ENCODE measurements at places on chromosomes 3 and 15.

DNA sequence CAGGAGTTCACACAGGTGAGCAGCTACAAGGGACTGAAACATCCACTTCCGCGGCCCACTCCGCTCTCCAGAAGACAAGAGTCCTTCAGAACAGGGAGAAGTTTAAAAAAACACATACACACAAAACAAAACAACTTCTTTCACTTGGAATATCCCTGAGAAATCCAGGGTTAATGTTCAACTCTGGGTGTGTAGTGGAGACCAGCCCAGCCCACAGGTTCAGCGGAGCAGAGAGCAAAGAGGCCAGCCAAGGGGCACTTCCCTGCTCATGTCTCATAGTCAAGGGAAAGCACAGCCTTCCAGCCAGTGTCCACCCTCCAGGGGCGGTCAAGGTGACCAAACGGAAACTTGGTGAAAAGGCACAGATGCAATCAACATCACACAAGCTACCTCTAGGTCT lies 41.6 kb downstream of the WNT5A start:
- DNase-seq, result no peak

DNA sequence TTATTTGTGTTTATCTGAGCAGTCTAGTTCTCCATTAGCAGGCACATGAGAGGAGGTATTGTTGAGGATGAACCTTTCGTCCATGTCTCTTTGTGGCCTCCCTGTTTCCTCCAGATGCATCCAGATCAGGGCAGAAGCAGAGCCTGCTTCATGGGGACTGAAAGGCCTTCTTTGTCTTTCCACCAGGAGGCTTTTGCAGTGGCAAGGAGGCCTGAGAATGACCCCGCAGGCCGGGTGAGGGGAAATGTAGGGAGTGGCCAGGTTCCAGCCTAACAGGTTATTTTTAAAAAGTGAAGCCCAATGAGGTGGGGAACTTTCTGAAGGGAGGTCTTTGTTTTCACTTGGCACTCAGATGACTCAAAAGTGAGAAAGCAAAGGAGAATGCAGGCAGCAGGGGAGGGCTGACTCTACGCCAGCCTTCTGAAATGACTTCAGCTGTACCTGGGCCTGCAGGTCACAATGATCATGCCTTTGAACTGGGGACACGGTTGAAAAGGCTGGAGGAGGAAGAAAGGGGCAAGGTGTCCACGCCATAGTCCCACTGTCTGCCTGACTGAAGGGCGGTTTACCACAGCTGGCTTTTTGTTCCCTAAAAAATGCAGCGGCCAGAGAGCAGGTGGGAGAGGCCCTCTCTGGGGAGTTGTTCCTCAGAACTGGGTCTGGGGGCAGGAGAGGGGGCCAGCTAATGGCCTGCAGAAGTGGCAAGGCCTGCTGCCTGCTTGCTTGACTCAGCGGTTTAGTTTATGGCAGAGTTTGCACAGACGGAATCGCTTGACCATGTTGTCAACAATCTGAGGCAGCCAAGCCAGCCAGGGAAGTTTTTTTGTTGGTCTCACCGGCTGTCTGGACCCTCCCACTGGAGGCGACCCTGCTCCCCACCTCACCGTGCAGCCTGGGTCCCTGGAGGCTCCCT lies 28.7 kb downstream of the CMTM7 start:
- DNase-seq, result peak; percentile 93

- DNase-seq, result no peak
Measured at GRCh38 chr3:65406470-65406869, 632.2 kb downstream of the MAGI1 start.

DNA sequence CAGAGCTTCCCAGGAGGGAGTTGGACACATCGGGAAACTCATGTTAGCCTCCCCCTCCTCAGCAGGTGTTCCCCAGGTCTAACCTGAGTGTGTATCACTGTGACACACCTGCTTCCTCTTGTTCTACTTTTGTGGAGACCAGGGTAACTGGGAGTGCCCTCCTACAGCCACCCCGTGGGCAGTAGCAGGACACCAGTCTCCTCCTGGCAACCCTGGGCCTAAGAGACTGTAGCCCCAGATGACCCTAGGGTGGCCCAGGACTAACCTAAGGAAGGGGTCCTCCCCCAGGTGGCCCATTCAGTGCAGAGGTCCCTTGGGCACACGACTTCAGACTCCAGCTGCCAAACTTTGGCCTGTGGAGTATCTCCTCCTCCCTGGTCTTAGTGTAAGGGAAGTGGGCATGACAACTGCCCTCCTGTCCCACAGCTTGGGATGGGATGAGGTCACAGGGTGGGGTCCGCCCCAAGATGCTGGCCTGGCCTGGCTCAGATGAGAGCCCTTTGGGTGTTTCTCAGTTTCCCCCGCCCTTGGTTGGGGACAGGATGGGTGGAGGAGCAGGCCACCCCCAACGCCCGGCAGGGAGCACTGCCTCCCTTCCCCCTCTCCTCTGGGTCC lies 4.8 kb downstream of the CSK start:
- DNase-seq, result no peak
